HT1080 (cell line): ENCODE measurements at places on chromosomes 7 and 10.

DNA sequence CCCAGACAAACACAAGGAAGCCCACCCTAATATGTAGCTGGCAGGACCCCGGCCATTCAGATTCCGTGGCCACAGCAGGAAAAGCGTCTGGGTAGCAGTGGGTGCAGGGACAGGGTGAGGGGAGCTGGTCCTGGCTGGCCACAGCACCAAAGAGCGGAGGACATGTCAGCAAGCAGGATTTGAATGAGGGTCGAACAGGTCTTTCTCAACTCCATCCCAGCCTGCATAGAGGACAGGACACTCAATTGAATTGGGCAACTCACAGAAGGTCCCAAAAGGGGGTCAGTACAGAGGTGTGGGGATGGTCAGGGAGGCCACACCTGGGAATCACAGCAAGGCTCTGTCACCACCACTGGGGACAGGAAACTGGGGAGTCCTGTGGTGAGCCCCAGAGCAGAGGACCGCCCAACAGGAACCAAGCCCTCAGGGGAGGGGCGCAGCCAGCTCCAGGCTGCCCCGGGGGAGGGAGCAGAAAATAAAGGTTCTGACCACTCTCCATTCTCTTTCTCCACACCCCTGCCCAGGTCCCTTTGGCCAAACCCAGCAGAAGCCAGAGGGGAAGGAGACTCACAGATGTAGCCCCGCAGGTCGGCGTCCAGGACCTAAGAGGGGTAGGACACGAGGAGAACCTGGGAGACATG is 108.7 kb upstream of the PPP2R2D start:
- DNase-seq, result no peak

DNA sequence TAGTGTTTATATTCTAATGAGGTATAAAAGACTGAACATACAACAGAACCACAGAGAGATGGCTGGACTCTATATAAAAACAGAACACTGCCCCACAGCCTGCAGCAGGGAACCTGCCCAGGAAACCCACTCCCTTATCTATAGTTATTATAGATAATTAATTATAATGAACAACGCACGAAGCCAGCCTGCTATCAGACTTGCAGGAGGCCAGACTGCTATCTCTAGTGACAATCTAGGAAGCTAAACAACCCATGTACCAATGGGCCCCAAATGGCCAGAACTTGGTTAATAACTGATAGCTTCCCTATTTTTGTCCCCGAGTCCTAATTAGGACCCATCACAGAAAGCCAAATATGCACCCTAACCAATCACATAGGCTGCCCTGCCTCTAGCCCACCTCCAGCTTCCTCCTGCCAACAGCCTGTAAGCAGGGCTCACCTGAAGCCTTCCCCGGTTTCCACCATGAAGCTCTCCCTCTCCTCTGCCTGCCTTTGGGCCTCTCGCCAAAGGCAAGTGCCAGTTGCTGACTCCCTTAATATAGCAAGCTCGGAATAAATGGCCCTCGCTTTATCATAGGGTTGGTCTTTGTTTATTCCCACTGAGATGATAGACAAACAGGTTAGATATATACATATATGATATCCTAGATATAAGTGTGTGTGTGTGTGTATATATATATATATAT is 74.5 kb downstream of the SYPL1 start:
- no peak for DNase-seq

- DNase-seq, result no peak
Measured at GRCh38 chr7:76189276-76189675, 12.4 kb upstream of the SRRM3 start.

GRCh38 chr7:127890726-127891125 is 140.5 kb downstream of the LRRC4 start:
- no peak for DNase-seq

DNA sequence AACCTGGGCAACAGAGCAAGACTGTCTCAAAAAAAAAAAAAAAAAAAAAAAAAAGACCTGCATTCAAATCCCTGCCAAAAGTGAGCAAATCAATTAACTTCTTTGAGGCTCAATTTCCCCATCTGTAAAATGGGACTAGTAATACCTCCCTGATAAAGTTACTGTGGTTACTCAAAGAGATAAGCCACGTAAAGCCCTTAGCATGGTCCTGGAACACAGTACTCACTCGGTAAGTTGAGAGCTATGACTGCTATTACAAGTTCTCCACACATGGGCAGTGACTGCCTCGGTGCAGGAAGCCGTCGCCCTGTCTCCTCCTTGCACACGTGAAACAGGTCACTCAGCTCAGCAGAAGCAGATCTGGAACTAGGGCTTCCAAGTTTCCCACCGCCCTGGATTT is 37.9 kb downstream of the DDIT4 start:
- no peak for DNase-seq

- DNase-seq, result no peak
Measured at GRCh38 chr10:118638680-118639079, 43.2 kb upstream of the PRLHR start.

DNA sequence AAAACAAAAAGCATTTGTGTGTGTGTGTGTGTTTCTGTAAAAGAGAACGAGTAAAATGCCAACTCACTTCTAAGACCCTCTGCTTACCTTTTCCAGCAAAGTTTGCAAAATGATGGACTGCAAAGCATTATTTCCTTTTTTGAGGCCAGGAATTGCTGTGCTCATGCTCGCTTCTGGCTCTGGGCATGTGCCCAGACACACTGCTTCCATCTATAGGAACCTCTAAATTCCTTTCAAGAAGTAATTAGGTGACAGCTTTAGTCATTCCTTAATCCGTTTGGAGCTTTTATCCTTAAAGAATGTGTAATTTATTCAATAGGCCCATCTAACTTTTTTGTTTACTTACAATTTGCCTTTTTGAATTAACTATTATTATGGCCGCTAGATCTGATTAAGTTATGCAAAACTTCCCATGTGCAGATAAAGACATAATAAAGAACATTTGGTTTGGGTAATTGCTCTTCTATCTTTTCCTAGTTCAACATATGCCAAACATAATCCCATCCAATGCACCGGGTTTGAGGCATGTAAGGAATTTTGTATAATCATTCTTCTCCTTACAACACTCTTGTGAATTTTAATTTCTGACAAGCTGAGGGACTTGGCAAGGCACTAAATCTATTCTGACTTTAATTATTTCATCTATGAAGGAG is 34.7 kb downstream of the A1CF start:
- DNase-seq, result no peak

DNA sequence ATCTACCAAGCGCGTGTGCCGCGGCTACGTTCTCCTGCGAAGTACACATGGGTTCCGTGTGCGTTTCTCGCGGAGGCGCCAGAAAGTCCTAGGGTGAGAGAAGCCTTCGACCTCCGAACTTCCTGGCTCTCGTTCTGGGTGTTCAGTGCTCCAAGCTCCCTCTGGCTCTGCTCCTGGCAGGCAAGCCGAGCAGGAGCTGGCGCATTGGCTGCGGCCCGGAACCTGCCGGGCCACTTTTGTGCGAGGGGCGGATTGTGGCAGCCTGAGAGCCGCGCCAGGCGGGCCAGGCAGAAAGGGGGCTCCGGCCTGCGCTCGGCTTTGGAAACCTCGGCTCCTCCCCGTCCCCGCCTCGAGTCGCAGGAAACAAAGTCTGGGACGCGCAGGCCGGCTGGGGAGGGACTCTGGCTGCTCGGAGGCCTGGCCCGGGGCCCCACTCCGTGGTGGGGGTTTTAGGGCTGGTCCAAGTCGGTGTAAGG is 9.6 kb downstream of the EMX2 start:
- no peak for DNase-seq

GRCh38 chr10:117460846-117461765 is 81.4 kb upstream of the EMX2 start:
- DNase-seq, result peak; percentile 24

DNA sequence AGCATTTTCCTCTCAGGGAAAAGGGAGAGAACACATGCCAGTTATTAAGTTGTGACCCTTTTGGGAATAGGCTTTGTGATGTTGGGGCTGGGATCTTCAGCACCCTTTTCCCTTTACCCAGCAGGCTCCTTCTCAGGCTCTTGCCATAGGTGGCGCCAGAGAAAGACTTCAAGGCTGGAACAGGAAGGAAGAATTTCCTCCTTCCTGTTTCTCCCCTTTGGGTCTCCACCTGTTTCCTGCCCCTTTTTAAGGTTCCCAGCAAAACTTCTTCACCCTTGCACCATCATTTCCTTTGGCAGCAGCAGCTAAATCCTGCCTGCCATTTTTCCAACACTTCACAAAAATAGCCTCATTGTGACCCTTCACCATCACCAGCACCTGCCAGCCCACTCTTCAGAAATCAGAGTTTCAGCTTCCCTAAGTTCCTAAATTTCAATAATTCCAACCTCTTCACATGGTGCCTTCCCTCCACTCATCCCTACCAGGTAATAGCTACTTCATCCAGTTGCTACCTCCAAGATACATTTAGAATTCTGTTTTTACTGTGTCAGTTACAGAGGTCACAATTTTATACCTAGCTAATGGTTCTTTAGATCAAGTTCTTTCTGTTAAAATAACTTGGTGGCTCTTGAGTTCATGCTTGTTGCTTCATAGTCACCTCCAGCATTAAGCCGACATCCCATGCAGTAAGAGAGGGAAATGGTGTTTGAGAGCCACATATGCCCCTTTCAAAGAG is 22.4 kb upstream of the FOXK1 start:
- no peak for DNase-seq
